ENCODE measurements at places on chromosomes 5 and 9.

GRCh38 chr5:3041001-3041400, 289.5 kb upstream of the IRX2 start:
- no peak for DNase-seq

GRCh38 chr5:176927562-176927961, 28.4 kb upstream of the HK3 start:
- no peak for DNase-seq

DNA sequence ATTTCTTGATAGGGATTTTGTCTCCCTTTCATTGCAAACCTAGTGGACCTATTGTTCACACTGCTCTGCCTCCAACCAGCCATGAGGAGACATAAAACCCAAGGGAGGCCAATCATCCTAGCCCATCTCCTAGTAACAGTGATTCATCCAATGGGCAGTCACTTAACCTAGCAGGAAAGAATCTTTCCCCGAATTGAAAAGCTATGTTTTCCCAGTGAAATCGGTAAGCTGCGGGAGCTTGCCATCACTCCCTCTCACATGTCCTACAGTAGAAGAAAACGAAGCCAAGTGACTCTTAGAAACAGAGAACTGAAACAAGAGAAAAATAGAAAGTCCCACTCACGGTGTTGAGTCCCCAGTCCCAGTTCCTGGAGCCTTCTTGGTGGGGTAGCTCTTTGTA, 123.3 kb downstream of the SUSD1 start:
- peak; percentile 75 for DNase-seq

DNA sequence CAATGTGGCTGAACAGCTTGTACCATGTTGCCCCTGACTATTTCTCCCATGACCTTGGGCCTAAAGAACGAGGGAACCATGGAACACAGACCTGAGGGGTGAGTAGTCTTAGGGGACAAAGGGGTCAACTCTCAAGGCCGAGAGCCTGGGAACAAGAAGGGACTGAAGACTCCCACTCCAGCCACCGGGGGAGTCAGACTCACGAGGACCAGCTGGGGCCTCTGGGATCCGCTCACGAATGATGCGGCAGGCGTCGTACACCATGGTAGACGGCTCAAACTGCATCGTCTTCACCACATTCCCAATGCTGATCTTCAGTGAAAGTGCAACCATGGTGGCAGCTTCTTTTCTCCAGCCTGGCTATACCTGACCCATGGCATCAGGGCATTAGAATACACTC, 6.6 kb downstream of the TLN1 start:
- no peak for DNase-seq

DNA sequence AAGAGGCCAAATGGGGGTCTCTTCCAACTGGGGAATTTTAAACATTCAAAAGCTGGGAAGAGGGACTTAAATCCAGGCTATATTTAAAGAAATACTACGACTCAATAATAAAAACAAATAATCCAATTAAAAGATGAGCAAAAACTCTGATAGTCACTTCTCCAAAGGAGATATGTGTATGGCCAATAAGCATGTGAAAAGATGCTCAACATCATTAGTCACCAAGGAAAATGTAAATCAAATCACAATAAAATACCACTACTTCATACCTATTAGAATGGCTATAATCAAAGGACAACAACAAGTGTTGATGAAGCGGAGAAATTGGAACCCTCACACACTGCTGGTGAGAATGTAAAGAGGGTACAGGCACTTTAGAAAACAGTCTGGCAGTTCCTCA, 130.4 kb downstream of the CDK5RAP2 start:
- no peak for DNase-seq

DNA sequence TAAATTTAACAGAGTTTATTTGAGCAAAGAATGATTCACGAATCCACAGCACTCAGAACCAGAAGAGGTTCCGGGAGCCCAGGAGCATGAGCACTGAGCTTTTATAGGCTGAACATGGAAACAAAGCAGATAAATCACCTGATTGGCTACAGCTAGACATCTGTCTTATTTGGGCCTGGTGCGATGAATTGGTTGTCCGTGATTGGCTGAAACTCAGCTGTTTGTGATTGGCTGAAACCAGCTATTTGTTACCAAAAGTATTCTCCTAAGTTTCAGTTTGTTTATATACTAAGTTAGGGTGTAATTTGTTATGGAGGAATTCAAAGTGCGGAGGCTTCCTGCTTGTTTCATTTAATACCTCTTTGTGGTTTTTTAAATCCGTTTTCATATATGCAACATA, 15.8 kb upstream of the LCP2 start:
- no peak for DNase-seq

DNA sequence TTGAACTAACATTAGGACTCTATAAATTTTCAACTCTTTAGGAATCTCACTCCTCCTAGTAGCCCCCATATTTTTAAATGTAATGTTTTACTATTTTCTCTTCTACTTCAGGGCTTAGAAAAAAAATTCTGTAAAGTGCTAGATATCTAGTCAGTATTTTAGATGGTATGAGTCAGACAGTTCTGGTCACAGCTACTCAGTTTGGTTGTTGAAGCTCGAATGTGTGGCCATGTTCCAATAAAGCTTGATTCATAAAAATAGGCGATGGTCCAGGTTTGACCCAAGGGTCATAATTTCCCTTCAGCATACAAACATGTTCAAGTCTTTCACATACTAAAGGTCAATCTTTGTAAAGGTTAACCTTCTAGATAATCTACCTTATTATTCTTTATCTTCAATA, 566.0 kb upstream of the CDH18 start:
- no peak for DNase-seq

All from AG10803 (cell line).